WTC11 (cell line): ENCODE measurements at places on chromosomes 2 and 18. TPM values are rescaled to one million over a fixed set of nuclear protein-coding genes. Genes with fewer than 3 reads are reported as not detected.

DNA sequence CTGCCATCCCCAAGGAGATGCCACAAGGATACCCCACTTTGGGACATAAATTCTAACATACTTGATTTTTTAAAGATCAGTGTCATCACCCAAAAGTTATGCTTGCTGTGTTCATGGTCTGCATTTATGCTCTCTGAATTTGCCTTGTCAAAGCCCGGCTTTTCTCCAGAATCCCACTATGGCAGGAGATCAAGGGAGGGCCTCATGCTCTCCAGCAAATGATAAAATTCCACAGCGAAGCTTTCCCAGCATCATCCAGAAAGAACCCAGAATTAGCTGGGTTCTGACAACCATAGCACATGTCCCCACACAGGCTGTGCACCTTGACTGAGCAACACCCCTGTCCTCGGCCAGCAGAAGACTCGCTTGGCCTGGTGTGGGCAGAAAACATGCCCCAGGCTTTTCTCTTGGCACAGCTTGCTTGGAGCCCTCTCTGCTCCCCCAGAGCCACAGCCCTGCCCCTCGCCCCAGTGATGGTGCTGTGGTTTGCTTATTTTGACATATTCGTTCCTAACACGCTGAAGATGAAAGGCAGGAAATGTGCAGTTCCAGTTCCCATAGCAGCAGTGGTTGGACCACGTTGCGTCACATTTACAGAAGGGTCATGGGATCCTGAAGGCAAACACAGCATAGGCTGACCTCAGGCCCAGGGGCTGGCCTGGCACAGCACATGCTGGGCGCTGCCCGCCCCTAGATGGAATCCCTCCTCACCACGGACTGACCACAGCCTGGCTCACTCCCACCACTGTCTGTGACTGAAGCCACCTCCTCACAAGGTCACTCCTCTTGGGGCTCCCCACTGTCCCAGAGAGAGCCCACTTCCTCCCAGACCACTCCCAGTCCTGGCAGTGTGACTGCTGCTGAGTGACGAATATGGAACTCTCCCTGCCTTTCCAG, 14.1 kb upstream of the CHRNA1 start:
- H3K27ac ChIP-seq: no peak overlapping the region
- H3K4me3 ChIP-seq: no peak overlapping the region
- H3K4me1 ChIP-seq: peaks cover 83% of the 10 kb centered on the region
- no peak for DNase-seq
- H3K27me3 ChIP-seq: no peaks in the 10 kb centered on the region; the same call in none of the 2 replicates

DNA sequence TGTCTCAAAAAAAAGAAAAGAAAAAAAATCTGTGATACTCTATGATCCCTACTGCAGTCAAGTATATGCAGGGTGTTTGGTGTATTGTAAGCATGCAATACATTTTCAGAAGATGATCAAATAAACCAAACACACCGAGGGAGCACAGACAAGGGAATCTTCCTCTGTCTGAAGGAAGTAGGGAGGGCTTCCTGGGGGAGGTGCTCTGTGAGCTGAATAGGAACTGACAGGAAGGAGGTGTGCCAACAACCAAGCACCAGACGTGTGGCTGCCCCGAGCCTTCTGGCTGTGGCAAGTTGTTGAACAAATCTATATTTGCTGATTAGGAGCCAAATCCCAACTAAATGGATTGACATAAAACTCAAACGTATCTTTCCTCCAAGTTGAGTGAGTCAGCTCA, 14.6 kb downstream of the THNSL2 start:
- H3K4me1 ChIP-seq: peaks cover 7% of the 10 kb centered on the region; the same call in 1 of the 2 replicates
- H3K36me3 ChIP-seq: no peaks in the 10 kb centered on the region; the same call in 1 of the 2 replicates
- DNase-seq: no peak
- no peak overlapping the region for H3K27ac ChIP-seq
- H3K27me3 ChIP-seq: peaks cover 8% of the 10 kb centered on the region

DNA sequence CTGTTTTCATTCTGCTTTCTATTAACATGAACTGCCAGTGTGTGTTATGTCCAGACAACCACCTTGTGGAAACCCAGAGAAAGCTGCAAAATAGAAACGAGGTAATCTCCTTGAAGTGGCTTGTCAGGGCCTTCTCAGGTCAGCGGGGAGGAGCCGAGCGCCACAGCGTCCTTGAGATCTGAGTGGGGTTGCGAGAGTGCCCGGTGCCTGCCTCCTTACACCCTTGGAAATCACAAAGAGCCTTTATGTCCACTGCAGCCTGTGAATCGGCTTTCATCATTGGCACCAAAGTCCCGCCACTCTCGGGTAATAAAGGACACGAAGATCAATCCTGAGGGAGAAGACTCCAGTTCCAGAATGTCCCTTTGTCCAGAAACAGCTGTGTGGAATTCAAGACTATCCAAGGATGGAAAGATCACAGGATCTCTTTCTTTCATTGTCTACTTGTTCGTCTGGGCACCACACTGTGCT, 135.2 kb downstream of the HRH4 start:
- no peaks in the 10 kb centered on the region for H3K27me3 ChIP-seq
- no peak overlapping the region for H3K27ac ChIP-seq
- peaks cover 14% of the 10 kb centered on the region for H3K36me3 ChIP-seq
- H3K4me1 ChIP-seq: no peaks in the 10 kb centered on the region
- DNase-seq: no peak

DNA sequence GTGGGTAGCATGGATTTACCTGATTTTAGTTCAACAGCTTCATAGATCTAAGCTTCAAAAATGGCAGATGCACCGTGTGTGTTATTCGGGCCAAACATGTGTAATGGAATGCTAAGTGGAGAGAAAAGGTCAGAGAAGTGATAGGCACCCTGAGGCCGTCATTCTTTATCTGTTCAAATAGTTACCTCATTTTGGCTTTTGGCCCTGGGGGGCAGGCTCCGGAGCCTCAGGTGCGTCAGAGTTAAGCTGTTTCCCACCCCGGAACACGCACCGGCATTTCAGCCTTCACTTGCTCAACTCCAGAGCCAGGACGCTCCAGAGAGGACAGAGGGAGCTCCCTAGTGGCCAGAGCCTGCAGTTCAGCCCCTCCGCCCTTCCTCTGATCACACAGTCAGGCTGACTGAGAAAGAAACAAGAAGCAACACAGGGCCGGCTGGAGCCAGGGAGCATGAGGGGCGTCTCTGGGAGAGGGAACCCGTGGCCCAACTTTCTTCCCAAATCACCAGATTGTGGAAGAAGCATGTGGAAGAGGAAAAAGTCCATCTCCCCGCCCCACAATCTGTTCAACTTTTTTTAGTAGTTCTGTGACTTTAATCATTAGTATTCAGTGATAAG, 135.2 kb upstream of the EPC2 start:
- H3K4me1 ChIP-seq: peaks cover 13% of the 10 kb centered on the region
- no peaks in the 10 kb centered on the region for H3K27me3 ChIP-seq
- H3K36me3 ChIP-seq: no peaks in the 10 kb centered on the region
- peak overlapping the region; percentile 15; the same call in 1 of the 2 replicates for H3K4me3 ChIP-seq

DNA sequence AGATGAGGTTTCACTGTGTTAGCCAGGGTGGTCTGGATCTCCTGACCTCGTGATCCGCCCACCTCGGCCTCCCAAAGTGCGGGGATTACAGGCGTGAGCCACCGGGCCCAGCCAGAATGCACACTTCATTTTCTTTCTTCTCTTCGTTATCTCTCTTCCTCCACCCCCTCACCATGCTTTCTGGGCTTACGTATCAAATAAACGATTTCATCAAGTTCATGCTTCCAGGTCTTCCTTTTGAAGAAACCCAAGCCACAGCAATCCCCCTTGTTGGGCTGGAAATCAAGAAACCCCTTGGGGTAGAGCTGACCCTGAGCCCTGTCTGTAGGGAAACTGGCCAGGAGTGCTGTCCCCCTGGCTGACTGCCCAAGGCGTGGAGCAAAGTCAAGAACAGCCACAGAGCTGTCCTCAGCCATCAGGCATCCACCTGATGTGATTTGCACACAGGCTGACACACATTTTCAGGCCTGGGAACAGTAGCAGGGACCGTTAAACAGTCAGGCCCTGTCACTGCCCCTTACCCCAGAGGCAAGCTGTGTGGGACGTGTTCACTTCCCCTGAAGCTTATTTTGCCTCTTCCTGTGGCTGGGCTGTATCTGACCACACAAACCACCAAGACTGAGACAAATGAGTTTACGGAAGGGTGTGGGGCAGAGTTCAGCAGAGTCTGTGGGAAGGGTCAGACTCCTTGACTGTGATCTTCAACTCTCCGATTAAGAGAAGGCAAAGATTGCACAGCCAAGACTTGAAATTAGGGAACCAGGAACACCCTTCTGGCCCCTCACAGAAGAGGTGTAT, 15.1 kb upstream of the NMUR1 start:
- H3K27me3 ChIP-seq: no peaks in the 10 kb centered on the region
- H3K27ac ChIP-seq: no peak overlapping the region
- no peaks in the 10 kb centered on the region for H3K4me1 ChIP-seq
- DNase-seq: no peak

- peaks cover 4% of the 10 kb centered on the region; the same call in 1 of the 2 replicates for H3K36me3 ChIP-seq
- H3K4me1 ChIP-seq: 0 out of 2 replicates have a peak, but pooled peaks cover 2% of the 10 kb centered on the region
- H3K27me3 ChIP-seq: no peaks in the 10 kb centered on the region
- H3K4me3 ChIP-seq: no peak overlapping the region
- no peak overlapping the region for H3K27ac ChIP-seq
These were observed 29.0 kb upstream of the DPYSL5 start for GRCh38 chr2:26818972-26819371.

DNA sequence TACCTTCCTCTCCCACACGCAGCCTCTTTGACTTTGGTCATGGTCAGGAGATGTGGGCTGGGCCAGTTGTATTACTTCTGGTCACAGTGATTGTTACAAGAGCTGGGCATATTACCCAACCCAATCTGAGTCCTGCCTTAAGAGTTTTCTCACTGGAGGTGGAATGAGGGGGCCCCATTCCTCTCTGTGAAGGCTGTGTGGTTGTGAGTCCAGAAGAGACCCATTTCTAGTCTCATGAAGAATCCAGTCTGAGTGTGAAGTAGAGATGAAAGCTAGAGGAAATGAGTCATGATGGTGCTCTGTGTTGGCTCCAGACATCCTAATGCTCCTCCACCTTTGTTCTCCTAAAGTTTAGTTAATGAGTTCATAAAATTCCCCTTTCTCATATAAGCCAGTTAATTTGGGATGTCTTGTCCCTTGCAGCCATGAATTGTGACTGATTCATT, 50.8 kb upstream of the RASGRP3 start:
- no peaks in the 10 kb centered on the region for H3K4me1 ChIP-seq
- H3K4me3 ChIP-seq: no peak overlapping the region
- no peak overlapping the region for H3K27ac ChIP-seq
- H3K27me3 ChIP-seq: no peaks in the 10 kb centered on the region
- H3K36me3 ChIP-seq: peaks cover 2% of the 10 kb centered on the region; the same call in 1 of the 2 replicates

GRCh38 chr2:85695691-85696668, 1.8 kb downstream of the GNLY start:
- no peak overlapping the region for H3K27ac ChIP-seq
- no peak for DNase-seq
- no peaks in the 10 kb centered on the region for H3K36me3 ChIP-seq

DNA sequence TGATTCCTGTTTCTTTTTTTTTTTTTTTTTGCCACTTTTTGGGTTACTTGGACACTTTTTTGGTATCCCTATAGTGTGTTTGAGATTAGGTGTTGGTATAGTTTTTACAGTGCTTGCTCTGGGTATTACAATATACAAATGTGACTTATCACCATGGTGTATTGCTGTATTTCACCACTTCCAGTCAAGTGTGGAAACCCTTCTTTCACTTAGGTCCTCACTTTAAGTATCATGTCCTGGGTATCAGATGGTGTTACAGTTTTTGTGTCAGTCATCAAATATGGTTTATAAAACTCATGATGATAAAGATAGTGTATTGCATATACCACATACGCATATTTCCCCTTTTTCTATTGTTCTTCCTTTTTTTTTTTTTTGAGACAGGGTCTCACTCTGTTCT, 1.8 kb downstream of the ATP9B start:
- DNase-seq: no peak
- peak overlapping the region; percentile 87 for H3K4me3 ChIP-seq
- no peak overlapping the region for H3K27ac ChIP-seq
- peaks cover 50% of the 10 kb centered on the region for H3K36me3 ChIP-seq

DNA sequence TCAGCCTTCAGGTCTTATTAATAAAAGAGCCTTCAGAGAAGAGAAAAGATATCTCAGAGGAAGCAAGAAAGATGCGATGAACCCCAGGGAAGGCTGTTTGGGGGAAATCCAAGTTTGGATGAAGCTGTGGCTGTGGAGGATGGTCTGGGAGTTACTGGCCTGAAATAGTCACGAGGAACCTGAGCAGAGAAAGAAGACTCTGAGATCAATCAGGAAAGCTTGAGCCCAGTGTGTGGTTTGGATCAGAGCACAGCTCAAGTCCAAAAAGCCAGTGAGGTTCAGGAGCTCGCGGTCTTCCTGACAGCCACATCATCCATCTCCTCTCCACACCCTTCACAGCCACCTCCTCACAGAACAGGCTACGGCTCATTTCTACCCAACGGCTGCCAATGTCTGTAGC, 87.4 kb upstream of the SERPINE2 start:
- no peaks in the 10 kb centered on the region for H3K36me3 ChIP-seq
- DNase-seq: no peak
- H3K4me3 ChIP-seq: no peak overlapping the region
- no peaks in the 10 kb centered on the region for H3K27me3 ChIP-seq

- no peak for DNase-seq
- no peaks in the 10 kb centered on the region for H3K27me3 ChIP-seq
- H3K4me3 ChIP-seq: no peak overlapping the region
- no peaks in the 10 kb centered on the region for H3K36me3 ChIP-seq
- no peaks in the 10 kb centered on the region for H3K4me1 ChIP-seq
These were observed 146.3 kb downstream of the LAMA3 start for GRCh38 chr18:23835506-23835905.

DNA sequence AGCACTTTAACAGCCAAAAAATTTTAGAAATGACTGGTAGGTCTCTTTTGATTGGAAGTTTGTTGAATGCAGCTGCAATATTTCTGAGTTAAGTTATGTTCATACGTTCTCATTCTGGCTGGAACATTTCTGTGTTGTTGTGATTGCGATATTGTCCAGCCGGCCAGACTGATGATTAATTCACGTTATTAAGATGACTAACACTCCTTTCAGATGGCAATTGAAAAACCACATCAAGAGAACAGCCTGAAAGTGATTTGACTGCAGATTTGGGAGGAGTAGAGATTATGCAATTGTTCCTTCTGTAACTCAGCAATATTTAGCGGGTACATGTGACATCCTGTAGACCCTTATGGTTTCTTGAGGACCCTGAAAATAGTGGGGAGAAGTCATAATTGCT, 133.7 kb downstream of the FBXO15 start:
- H3K4me3 ChIP-seq: no peak overlapping the region
- no peak overlapping the region for H3K27ac ChIP-seq
- no peak for DNase-seq
- H3K36me3 ChIP-seq: no peaks in the 10 kb centered on the region

DNA sequence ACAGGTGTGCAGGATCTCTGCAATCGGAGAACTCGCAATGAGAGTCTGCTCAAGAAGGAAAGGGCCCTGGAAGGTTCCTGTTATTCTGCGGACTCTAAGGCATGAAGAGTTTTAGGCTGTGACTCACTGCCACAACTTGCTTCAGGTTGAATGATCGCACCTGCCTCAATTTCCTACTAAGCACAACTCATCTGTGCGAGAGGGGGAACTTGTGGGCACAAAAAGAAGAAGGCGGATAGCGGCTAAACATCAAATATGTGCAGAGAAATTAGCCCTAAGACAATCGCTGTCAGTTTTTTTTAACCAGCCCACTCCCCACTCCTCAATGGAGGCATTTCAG, 14.0 kb upstream of the CREG2 start:
- DNase-seq: no peak
- H3K36me3 ChIP-seq: no peaks in the 10 kb centered on the region
- no peak overlapping the region for H3K27ac ChIP-seq

SERPINB7 gene
- not detected in 3 replicates for total RNA-seq

CNTNAP5 gene
- total RNA-seq: 0.22 to 0.57 TPM (median 0.34 TPM) in 3 replicates

MAPK4 gene
- total RNA-seq: 3.0 to 4.2 TPM (median 3.3 TPM) in 3 replicates

CNDP1 gene
- 0.11 to 0.28 TPM (median 0.25 TPM) in 3 replicates for total RNA-seq

ANKRD23 gene
- total RNA-seq: 2.5 to 4.1 TPM (median 3.2 TPM) in 3 replicates
